Activated CD8-positive, alpha-beta T cell treated with anti-CD3 and anti-CD28 coated beads for 36 hours (primary cell): ENCODE measurements at places on chromosomes 7 and 10. TPM values are rescaled to one million over a fixed set of nuclear protein-coding genes. Genes with fewer than 3 reads are reported as not detected.
A peak's percentile ranks its signal among the peaks of the same experiment; 100 is the strongest.

GRCh38 chr7:76427635-76428034, 2.9 kb downstream of the ZP3 start:
- H3K27me3 ChIP-seq, result peaks cover 1% of the 10 kb centered on the region
- H3K27ac ChIP-seq, result no peak overlapping the region
- H3K4me1 ChIP-seq, result peaks cover 2% of the 10 kb centered on the region

Gene PAPSS2
- 0.14 TPM for total RNA-seq

- peaks cover 31% of the 10 kb centered on the region for H3K4me1 ChIP-seq
- no peak overlapping the region for H3K4me3 ChIP-seq
- no peaks in the 10 kb centered on the region for H3K27me3 ChIP-seq
- no peak overlapping the region for H3K27ac ChIP-seq
- H3K36me3 ChIP-seq, result peaks cover 44% of the 10 kb centered on the region
These were observed 22.6 kb downstream of the GALNT11 start for GRCh38 chr7:152048051-152048450.

DNA sequence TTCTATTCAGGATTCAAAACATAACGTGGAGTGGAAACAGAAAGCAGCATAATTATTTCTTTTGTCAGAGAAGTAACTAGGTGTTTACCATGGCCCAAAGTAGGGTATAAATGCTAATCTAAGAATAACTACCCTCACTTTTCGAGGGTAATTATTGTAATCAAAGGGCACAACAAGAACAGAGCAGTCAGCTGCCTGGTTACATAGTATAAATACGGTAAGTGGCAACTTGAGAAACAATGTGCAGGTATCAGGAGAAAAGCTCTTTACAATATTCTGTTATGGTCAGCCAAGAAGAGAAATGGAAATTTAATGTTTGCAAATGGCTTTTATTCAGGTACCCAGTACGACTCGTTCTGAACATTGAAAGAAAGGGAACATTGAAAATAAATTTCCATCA, 242.0 kb upstream of the NPY start:
- H3K4me3 ChIP-seq, result no peak overlapping the region
- DNase-seq, result no peak
- H3K4me1 ChIP-seq, result no peaks in the 10 kb centered on the region
- no peak overlapping the region for H3K27ac ChIP-seq
- H3K36me3 ChIP-seq, result no peaks in the 10 kb centered on the region

GRCh38 chr7:101185258-101185839, 5.3 kb upstream of the NAT16 start:
- H3K27me3 ChIP-seq, result peaks cover 22% of the 10 kb centered on the region
- no peak overlapping the region for H3K27ac ChIP-seq
- DNase-seq, result no peak
- no peaks in the 10 kb centered on the region for H3K36me3 ChIP-seq

DNA sequence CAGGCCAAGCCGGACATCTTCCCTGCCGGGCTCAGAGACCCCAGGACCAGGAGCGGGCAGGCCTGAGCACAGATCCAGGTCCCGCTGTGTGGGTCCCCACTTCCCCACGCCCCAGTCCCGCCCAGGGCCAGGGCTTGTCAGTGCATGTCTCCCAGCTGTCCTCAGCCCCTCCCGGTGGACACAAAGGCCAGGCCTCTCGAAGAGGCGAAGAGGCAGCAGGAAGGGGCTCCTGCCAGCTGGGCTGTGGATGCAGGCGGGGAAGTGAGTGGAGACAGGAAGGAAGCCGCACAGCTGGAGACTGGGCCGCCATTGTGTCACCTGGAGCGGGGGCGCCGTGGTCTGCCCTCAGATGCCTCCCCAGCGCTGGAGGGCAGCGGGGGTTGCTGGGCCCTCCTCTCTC, 4.8 kb downstream of the GRIFIN start:
- H3K4me1 ChIP-seq, result peaks cover 2% of the 10 kb centered on the region
- H3K4me3 ChIP-seq, result no peak overlapping the region

Gene IQUB
- not detected for total RNA-seq

Gene NEUROD6
- total RNA-seq, result not detected

DNA sequence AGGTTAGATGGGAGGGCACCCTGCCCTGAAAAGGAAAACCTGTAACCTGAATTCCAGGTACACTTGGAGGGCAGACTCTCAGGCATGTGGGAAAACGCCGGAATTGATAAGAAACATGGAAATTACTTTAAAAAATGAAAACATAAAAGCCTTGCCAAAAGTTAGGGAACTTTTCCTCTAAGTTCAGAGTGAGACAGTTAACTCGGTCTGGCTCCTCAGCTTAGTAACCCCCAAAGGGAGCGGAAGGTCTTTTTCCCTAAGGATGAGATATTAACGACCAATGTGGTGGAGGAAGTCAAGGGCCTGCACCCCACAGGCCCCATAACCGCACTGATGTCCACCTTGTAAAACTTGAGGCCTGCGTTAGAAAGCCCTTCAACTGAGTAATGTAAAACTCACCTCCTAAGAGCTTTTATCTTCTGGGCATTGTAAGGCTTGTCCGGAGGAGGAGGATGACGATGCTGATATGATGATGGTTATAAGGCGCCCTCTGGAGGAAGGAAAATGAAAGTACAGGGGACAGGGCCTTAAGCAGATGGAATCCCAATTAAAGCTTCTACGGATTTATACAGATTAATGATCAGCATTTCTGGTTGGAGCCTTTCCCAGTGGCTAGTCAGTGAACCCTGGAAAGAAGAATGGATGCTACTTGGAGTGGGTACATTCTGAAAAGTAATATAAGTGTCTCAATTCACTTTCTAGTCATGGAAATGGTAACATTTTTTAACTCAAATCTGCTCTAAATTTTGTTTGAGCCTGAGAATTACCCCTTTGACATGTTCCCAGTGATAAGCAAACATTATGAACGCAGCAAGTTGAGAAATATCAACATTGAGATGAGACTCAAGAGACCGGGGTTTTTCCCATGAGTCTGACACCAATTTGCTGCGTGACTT, 694 bp downstream of the COL1A2 start:
- H3K4me1 ChIP-seq, result peaks cover 26% of the 10 kb centered on the region
- DNase-seq, result peak; percentile 52
- peaks cover 16% of the 10 kb centered on the region for H3K27me3 ChIP-seq

GRCh38 chr10:96906864-96907263, 74.8 kb downstream of the LCOR start:
- no peaks in the 10 kb centered on the region for H3K27me3 ChIP-seq
- H3K36me3 ChIP-seq, result peaks cover 16% of the 10 kb centered on the region
- H3K27ac ChIP-seq, result peak overlapping the region; percentile 46
- no peak for DNase-seq
- H3K4me3 ChIP-seq, result no peak overlapping the region

Gene WEE2
- total RNA-seq, result not detected

GRCh38 chr7:143227806-143228205, 6.0 kb downstream of the TAS2R40 start:
- no peaks in the 10 kb centered on the region for H3K4me1 ChIP-seq
- H3K27ac ChIP-seq, result no peak overlapping the region
- H3K36me3 ChIP-seq, result no peaks in the 10 kb centered on the region

DNA sequence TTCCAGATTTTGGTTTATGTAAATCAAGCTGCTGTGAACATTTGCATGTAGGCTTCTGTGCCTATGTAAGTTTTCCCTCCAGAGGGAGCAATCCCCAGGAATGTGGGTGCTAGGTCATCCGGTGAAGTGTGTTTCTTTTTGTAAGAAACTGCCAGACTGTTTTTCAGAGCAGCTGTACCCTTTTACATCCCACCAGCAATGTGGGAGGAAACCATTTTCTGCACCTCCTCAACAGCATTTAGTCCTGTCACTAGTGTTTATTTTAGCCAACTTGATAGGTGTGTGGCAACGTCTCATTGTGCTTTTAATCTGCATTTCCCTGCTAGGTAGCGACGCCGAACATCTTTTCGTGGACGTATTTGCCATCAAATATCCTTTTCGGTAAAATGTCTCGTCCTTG, 395.7 kb upstream of the FOXK1 start:
- H3K4me1 ChIP-seq, result no peaks in the 10 kb centered on the region
- H3K27ac ChIP-seq, result no peak overlapping the region
- peaks cover 5% of the 10 kb centered on the region for H3K27me3 ChIP-seq
- H3K36me3 ChIP-seq, result no peaks in the 10 kb centered on the region
- DNase-seq, result no peak
- H3K4me3 ChIP-seq, result no peak overlapping the region

Gene NXPH1
- not detected for total RNA-seq

GRCh38 chr7:20201380-20201779, 15.8 kb downstream of the MACC1 start:
- DNase-seq, result no peak
- H3K4me3 ChIP-seq, result no peak overlapping the region
- no peaks in the 10 kb centered on the region for H3K27me3 ChIP-seq
- peaks cover 4% of the 10 kb centered on the region for H3K4me1 ChIP-seq
- no peaks in the 10 kb centered on the region for H3K36me3 ChIP-seq

Gene BET1
- total RNA-seq, result 17.6 TPM

Gene CYP17A1
- not detected for total RNA-seq

DNA sequence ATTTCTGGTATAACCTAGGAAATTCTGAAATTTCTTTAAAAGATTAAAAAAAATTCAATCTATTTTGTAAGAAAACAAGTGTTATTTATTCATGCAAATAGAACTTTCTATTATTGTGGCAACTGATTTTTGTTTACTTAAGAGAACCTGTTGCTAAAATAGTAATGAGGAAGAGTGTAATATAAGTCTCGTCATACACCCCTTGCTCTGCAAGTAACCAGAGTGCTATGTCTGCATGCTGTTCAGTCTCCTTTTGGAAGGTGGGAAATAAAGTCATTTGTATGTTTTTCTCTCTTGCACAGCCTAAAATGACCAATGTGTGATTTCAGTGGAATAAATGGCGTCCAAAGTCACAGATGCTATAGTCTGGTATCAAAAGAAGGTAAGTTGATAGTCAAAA, 41.3 kb downstream of the PHTF2 start:
- no peak overlapping the region for H3K27ac ChIP-seq
- no peak overlapping the region for H3K4me3 ChIP-seq
- peaks cover 6% of the 10 kb centered on the region for H3K4me1 ChIP-seq
- H3K27me3 ChIP-seq, result no peaks in the 10 kb centered on the region

DNA sequence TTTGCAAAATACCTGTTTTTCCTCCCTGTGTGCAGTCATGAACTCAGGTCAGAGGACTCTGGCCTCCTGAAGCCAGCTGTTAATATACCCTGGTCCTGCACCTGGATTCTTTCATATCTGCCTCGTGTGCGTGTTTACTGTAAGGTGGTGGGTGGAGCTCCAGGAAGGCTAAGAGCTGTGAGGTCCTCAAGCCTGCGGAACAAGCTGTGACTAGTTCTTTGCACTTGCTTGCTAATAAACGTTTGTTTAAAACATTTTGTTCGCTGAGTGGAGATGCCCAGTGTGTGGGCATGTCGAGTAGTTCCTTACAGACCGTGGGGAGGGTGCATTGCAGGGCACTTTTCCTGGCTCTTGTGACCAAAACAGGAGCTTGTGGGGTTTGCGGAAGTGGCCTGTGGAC, 139.0 kb downstream of the DOCK1 start:
- no peak overlapping the region for H3K4me3 ChIP-seq
- no peak overlapping the region for H3K27ac ChIP-seq
- no peak for DNase-seq
- no peaks in the 10 kb centered on the region for H3K36me3 ChIP-seq
- H3K4me1 ChIP-seq, result no peaks in the 10 kb centered on the region

Gene RHOBTB1
- 0.09 TPM for total RNA-seq
